ENCODE measurements at places on chromosomes 16 and 17.
A peak's percentile ranks its signal among the peaks of the same experiment; 100 is the strongest.

GRCh38 chr17:57011491-57012015, 33.6 kb downstream of the SCPEP1 start:
- DNase-seq = no peak

DNA sequence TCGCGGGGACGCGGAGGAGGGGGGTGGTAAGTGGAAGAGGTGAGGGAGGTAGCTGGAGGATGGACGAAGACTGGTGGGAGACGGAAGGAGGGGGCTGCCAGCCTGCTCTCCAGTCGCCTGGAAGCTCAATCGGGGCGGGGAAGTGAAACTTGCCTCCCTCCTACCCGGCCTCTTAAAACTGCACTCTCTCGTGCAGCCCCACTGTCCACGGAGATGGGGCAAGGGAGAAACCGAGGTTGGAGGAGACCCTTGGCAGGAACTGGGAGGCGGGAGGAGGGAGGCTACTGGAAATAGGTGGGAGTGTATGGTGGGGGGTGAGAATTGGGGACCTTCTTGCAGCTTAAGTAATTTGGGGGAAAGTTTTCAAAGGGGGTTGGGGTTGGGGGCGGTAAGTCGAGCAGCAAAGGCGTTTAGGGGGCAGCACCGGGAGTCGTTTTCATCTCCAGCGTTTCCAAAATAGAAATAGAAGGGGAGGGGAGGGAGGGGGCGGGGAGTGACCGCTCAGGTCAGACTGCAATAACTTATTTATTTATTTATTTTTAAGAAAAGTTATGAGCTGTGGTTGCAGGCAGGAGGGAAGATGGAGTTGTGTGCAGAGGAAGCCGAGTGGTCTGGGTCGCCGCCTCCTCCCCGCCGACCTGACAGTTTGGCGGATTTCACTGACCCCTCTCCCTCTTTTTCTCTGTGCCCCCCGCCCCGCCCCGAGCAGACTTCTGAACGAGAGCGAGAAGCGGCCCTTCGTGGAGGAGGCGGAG, 1.4 kb downstream of the SOX9 start:
- no peak for DNase-seq

GRCh38 chr17:46726206-46726605, 92.3 kb downstream of the WNT3 start:
- DNase-seq = no peak

DNA sequence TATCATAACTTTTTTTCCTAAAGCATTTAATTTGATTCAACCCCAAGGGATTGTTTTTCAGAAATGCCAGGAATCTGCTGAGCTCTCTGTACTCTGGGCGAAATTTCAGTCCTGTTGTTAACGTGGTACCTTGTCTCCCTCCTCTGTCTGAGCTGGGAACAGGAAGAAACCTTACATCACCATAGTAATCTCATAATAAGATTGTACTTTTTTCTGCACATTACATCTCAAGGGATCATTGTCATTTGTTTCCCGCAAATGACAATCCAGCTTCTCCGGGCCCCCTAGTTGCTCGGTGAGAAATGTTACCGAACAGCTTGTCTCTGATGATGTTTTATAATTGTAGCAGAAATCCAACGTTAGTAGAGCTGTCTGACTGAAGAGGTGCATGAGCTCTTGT, 152.7 kb upstream of the ERCC4 start:
- no peak for DNase-seq

DNA sequence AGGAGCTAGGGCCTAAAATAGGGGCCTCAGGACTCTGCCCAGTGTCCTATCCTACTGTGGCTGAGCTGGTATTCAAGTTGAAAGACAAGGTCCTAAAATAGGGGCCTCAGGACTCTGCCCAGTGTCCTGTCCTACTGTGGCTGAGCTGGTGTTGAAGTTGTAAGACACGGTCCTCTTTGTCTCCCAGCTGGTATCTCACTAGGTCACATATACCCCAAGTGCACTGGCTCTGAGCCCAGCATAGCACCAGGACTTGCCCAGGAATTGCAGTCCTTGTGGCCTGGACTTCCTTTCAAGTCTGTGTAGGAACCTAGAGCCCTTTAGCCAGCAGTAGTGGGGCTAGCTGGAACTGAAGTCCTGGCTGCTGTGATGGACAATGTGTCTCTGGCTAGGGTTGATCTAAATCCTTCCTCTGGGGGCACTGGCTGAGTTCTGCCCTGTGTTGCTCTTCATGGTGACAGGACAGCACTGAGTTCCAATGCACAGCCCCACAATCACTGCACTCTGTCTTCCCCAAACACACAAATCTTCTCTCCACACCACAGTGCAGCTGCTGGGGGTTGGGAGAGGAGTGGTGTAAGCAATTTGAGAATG, 260.5 kb downstream of the HAPSTR1 start:
- no peak for DNase-seq

GRCh38 chr16:28166394-28167208, 45.2 kb downstream of the XPO6 start:
- peak; percentile 51 for DNase-seq

GRCh38 chr17:29136998-29137730, 43.0 kb downstream of the MYO18A start:
- DNase-seq = peak; percentile 43

DNA sequence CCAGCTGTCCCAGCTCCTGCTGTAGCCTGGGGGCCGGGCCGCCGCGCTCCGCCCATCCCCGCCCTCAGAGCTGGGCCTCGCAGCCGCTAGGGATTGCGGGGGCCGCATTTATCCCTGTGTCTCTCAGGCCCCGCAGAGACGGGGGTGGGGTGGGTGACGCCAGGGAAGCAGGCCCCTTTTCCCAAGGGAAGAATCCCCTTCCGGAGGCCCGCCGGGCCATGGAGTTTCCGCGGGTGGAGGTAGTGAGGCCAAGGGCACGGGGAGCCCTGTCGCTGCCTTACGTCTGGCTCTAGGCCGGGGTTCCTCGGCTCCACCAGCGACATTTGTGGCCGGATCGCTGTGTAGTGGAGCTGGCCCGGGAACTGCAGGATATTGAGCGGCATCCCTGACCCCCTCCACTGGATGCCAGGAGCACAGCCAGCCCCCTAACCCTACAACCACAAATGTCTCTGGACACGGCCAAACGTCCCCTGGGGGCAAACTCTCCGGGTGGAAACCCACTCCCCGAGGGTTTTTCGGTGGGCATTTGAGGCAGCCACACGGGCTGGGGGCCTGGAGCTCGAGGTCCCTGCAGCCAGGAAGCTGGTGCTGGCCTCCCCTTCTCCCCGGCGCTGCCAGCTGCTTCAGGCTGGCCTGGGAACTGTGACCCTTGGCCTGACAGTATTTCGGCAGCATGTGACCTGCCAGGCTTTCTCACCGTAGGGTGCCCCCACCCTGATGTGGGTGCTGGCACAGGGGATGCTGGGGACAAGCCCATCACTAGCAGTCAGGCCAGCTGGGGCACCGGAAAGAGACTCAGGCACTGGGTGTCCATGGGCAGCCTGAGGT, 12.0 kb upstream of the CD300A start:
- no peak for DNase-seq

GRCh38 chr17:29628644-29629043, 5.9 kb upstream of the CORO6 start:
- DNase-seq = no peak

GRCh38 chr16:87447323-87447722, 45.5 kb downstream of the ZCCHC14 start:
- no peak for DNase-seq

DNA sequence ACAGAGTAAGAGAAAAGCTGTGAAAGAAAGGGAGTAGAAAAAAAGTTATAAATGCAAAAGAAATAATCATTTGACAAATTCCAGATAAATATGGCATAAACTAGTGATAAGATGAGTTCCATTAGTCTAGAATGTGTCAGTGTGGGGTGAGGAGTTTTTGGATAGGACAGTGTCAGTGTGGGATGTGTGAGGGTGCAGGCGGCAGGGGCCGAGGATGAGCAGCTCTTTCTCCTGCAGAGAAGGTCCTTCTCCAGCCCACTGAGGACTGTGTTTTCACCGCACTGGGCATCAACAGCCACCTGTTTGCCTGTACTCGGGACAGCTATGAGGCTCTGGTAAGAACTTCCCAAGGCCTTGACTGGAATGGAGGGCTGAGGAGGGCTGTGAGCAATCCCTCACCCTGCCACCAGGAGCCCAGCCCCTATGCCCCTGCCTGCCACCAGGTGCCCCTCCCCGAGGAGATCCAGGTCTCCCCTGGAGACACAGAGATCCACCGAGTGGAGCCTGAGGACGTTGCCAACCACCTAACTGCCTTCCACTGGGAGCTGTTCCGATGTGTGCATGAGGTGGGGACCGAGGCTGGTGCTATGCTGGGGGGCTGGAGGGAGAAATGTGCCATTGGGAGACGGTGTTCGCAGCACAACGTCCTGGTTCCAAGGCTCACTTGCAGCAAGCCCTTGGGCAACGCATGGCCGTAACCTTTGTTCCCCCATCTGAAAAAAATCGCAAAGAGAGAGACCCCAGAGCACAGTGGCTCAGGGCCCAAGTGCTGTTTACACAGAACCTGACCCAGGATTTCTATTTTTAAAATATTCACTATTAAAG, 13.1 kb downstream of the RAPGEFL1 start:
- no peak for DNase-seq

GRCh38 chr17:50527949-50528474, 4.5 kb upstream of the EPN3 start:
- no peak for DNase-seq

DNA sequence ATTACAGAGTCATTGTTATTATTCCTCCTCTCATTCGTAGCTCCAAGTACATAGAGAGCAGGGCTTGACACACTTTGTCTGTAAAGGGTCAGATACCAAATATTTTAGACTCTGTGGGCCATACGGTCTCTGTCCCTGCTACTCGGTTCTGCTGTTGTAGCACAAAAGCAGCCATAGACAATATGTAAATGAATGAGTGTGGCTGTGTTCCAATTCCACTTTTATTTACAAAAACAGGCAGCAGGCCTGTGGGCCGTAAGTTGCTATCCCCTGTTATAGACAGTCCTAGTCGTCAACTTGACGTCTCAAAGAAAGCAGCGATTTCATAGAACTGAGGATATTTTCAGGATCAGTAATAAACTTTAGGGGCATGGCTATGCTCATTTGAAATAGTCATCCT, 161.6 kb downstream of the MSI2 start:
- DNase-seq = no peak

- DNase-seq = peak; percentile 47
Observed at GRCh38 chr17:78933025-78933958, 8.1 kb upstream of the TIMP2 start.

- no peak for DNase-seq
Observed at GRCh38 chr17:59443106-59443505, 111.7 kb downstream of the YPEL2 start.

DNA sequence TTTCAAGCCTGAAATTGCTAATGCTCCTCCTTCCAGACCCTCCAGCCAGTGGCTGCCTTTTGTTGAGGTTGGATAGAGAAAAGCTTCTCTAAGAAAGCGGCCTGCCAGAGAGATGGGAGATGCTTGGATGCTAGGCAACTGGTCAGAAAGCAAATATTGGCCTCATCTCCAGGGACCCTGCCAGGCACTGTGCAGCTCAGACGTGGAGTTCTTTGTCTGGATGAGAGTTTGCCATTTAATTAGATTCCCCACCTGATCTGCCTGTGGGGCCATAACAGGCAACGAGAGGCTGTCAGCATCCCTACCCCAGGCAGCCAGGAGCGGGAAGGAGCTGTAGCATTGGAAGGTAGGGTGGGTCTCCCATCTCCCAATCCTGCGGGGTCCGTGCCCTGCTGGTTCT, 52.7 kb downstream of the ASIC2 start:
- no peak for DNase-seq

DNA sequence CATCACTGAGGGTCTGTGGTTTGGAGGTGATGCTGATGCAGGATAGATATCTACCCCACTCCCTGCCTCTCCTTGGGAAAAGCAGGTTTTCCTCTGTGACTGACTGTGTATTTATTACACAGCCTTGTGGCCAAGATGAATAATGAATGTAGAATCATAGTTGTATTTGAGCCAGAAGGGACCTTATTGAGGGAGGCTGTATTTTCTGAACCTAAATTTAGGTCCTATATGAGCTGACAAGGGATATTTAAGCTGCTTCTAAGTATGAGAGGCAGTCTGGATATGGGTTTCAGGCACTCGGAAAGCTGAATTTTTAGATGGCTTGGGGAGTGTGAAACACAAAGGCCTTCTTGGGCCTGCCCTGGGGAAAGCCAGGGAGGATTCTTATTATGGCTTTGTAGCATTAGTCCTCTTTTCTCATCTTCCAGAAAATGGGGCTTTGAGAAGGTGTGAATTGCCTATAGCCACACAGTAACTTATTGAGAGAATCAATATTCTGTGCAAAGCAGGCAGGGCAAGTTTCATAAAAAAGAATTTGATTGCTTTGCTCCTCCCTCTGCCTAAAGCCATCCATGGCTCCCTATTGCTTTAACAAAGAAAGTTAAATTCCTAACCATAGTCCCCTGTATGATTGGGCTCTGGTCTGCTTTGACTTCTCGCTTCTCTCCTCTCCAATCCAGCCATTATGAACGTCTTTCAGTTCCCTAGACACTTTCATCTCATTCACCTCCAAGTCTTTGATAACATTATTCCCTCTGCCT, 144.8 kb downstream of the SHISA9 start:
- no peak for DNase-seq

GRCh38 chr17:46935658-46936266, 12.8 kb downstream of the GOSR2 start:
- DNase-seq = no peak

GRCh38 chr17:76034428-76035350, 7.6 kb upstream of the EVPL start:
- DNase-seq = no peak

DNA sequence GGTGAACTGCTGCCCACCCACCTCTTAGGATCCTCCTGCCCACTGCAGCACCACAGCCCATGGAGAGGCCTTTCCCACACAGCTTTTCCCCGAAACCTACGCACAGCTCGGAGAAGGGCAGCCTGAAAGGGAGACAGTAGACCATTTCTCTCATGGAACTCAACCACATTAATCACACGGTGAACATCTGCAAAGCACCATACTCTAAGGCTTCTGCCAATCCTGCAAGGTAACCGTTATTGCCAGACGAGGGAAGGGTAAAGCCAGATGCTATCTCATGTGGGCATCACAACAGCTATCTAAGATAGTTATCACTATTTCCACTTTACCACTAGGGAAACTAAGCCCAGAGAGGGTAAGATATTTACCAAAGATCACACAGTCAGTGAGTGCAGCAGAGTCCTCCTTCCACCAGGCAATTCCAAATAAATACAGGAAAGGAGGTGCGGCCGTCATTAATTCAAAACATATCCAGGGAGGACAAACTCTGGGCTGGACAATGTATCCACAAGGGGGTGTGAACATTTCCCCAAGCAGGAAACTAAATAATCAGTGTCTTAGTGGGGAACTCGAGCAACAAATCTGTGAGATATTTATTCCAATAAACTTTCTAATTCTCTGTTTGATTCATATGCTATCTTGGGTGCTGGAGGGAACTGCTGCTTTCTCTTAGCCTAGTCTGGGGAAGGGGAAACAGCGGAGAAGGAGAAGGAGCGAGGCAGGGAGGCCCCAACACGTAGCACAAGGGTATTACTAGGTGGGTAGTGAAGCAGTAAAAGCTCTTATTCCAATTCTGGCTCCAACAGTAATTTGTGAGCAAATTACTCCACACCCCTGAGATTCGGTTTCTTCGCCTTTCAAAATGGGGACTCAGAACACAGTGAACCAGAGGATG, 723 bp downstream of the TMEM186 start:
- DNase-seq = no peak

DNA sequence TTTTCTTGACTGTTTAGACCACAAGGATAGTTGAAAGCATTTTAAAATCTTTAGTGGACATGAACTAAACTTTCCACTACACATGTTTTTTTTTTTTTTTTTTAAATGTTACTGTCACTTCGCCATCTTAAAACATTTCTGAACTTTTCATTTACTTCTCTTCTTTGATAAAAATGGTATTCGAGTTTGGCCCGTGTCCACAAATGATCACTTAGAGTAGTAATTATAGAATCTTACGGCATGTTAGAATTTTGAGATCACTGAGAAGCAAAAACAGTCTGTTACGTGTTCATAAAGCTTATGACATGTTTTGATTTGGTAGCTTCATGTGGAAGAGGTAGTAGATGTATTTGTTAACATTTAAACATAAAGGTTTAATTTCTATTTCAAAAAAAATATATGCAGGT, 1.1 kb downstream of the NSRP1 start:
- DNase-seq = no peak

Measured in CD4-positive, alpha-beta T cell treated with Interleukin-2 at 100 ng/mL for 4 hours (primary cell).